ENCODE measurements at places on chromosomes 6 and 20.

- no peak for DNase-seq
Measured at GRCh38 chr6:152121910-152122309, 314.4 kb downstream of the ESR1 start.

DNA sequence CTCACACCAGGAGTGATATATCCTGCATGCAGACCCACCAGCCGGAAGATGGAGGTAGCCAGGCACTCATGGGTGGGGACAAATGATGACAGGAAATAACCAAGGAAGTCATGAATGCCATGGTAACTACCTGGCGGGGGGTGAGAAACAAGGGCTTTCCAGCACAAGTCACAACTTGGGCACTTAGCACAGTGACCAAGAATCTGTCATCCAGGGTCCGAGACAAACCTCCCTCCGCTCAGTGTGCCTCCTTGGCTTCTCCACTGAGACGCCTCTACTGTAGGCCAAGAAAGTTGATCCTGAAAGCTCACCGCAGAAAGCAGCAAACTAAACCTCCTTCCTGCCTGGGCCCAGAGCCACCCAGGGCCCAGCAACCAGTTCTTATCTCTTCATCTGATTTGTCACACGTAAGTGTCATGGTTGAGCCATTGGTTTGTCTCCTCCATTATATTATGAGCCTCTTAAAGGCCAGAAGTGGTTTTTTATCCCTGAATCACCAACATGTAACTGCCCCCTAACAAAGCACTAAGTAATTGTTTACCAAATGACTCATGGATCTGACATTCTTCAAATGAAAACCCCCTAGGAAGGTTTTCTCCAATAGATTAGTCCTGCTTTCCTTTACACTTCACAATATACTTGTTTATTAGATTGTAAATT, 84.3 kb upstream of the TAB2 start:
- peak; percentile 65 for DNase-seq

DNA sequence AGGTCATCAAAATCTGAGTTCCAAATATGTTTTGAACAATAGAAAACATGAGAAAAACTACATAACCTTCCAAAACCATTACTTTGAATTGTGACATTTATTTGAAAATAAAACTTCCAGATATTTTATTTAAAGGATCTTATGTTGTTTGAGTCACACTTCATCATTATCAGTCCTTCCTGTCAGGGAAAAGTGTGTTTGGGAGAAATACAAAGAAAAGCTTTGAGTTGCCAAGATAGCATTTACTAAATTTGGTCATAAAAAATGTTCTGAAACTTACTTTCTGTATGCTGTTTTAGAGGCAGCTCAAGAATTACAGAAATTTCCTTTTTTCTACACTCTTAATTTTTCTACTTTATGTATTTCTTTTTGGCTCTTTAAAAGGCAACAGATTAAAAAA, 208.2 kb upstream of the RIN2 start:
- DNase-seq, result no peak

DNA sequence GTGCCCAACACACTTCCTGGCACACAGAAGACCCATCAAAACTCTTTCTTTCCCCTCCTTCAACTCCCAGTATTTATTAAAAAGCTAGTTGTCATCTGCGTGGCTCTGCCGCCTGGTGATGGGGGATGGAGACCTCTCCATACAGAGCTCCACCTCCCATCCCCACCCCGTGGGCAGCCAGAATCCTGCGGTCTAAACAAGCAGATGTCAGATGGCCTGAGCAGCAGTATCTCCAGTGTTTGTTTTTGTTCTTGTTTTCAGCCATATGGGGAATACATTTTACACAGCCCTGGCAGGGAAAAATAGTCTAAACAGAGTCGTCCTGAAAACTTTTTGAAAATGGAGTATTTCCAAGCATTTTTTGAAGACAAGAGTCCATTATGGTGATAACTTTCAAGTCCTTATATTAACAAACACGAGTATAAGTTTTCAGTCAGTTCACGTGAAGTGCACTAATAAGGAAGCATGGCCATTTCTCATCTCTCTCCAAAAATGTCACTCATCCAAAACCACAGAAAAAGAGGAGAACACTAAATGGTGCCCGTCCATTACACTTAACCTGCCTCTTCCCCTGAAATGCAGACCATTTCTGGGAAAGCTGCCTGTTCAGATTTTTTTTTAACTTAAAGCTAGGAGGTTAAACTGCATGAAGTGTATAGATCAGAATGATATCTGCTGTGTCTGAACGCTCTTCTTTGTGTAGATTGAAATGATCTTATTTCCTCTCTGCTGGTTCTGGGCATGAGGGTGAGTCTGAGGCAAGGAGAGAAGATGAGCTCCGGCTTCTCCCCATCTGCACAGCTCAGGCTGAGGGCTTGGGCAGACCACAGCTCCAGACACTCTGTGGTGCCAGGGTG, 91.0 kb downstream of the TCP11 start:
- no peak for DNase-seq

GRCh38 chr6:78483553-78484197, 383.7 kb upstream of the IRAK1BP1 start:
- no peak for DNase-seq

DNA sequence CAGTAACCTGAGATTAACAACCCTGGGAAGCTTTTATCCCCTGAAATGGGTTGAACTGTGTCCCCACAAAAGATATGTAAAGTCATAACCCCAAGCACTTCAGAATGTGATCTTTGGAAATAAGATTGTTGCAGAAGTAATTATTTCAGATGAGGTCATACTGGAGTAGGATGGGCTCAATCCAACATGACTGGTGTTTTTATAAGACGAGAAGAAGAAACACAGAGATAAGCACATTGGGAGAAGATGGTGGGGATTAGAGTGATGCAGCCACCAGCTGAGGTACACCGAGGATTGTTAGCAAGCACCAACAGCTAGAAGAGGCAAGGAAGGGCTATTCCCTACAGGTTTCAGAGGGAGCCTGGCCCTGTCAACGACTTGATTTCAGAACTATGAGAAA, 12.5 kb upstream of the RNF217 start:
- no peak for DNase-seq

GRCh38 chr20:64148581-64148980, 15.7 kb upstream of the MYT1 start:
- no peak for DNase-seq

DNA sequence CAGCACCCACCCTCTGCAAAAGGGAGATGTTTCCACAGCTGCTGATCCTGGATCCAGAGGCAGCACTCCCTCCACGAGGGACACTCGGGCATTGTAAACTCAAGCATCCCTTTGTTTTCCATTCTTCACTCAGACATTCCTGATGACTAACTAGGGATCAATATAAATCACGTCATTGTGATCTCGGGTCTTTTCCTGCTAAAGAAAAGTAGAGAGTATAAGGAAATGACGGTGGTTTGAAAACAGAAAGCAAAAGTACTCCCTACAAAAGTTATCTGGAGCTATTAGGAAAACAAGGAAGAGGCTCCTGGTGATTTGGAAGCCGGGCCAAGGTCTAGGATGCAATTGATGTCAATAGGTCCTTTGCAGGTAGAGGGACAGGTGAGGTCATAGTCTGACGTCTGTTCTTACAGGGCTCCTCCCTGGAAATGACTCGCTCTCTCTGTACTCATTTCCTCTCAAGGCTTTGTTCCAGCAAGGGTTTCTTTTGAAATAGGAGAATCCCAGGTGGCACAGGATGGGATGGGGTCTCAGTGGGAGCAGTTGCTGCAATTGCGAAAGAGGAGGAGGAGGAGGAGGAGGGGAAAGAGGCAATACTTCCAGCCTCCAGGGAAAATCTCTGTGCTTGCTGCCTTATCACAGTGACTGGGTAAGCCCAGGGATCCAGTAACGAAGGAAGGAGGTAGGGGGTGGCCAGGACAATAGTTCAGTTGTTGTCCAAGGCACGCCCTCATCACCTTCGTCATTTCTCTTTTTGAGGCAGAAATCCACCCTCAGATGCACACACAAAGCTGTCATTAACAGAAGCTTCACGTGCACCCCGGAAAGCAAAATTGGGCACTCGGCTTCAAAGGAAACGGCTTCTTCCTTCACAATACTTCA, 222.8 kb downstream of the LY86 start:
- no peak for DNase-seq

DNA sequence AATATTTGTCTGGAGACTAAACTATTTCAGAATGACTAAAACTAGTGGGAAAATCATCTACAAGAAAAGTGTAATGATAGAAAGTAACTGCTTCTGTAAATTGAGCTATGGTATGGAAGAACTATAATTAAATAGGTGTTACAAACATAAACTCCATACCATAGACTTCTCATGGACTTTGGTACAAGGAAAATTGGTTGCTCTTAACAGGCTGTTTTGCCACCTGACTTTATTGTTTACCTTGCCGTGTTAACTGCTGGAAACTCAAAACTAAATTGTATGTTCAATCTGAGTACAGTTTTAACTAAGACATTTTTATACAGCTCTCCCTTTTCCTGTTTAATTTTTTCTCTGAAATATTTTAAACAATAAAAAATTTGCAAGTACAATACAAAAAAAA, 261.8 kb upstream of the POU3F2 start:
- no peak for DNase-seq

- no peak for DNase-seq
Measured at GRCh38 chr6:68307301-68307700, 327.8 kb upstream of the ADGRB3 start.

GRCh38 chr6:64505312-64505711, 869.7 kb downstream of the PHF3 start:
- no peak for DNase-seq

GRCh38 chr6:107753778-107754177, 70.3 kb downstream of the SCML4 start:
- DNase-seq, result no peak

- no peak for DNase-seq
Measured at GRCh38 chr20:20732641-20733040, 20.2 kb upstream of the RALGAPA2 start.

GRCh38 chr6:151387175-151387970, 4.0 kb downstream of the ZBTB2 start:
- no peak for DNase-seq

DNA sequence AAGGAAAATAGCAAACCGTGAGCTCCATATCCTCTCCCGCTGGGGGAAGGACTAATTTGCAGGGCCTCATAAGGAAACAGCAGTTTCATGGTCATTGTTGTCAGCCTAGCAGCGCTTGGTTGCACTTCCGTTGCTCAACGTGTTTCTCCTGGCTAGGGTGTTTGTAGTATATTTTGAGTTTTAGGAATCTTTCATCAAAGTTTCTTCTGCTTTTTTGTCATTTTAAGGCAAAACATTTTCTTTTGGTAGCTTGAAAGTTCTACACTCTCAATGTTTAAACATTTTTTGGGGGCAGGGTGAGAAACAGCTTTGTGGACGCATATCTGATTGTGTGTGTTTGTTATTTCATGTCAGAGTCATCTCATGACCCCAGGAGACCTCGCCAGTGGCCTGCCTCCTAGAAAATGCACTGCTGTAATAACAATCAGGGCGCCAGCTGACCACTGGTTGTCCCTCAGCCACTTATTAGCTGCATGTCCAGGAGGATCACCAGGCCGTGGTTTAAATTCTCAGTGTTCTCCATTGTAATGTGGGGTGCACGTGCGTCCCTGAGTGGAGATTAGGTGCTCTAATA, 20.6 kb downstream of the JARID2 start:
- no peak for DNase-seq

- no peak for DNase-seq
Measured at GRCh38 chr6:11714116-11714797, 64.3 kb downstream of the ADTRP start.

DNA sequence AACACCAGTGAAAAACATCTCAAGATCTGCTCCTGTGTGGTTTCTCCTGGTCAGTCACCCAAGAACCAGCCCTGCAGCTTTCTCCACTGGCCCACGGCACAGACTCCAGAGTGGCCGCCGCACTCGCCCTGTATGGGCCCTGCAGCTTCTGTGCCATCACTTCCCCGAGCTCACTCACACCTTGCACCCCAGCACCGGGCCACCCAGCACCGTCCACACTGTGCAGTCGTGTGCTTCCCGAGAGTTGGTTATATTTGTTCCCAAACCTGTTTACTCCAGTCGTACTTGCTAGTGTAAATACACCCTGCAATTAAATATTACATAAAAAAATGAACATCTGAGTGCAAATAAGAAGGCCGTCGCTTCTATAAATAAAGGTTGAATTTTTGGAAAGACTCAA, 341.7 kb downstream of the CDH26 start:
- no peak for DNase-seq

DNA sequence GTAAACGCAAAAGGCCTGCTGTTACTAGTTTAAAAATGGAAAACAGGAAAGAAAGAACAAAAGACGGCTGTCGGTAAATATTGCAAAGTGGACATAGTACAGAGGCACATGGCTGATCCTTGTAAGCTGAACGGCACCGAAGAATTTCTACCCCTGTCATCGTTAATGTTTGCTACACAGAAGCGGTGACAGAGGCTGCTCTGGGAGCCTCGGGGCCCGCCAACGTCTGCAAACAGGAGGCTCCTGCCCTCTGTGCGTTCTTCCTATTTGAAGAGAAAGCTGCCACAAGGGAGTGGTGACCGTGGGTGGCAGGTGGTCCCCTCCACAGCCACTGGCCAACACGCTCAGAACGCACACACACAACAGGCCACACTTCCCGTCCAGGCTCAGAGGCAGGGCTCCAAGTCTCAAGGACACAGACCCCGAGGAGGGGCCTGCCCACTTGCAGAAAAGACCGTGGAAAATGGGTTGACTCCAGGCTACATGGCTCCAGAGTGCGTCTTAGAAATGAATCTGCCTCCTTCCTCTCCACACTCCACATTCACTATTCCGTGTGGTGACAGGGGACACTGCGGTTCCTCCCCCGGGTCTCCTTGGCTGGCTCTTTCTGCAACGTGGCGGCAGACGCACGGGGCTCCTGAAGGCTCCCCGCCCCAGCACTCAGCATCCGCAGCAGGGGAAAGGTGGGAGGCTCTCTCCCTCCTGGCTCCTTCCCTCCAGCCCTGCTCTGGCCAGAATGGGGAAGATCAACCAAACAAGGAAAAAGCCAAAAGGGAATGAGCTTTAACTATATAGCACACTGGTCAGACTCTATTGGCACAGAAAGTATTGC, 64.5 kb downstream of the GMPR start:
- no peak for DNase-seq

DNA sequence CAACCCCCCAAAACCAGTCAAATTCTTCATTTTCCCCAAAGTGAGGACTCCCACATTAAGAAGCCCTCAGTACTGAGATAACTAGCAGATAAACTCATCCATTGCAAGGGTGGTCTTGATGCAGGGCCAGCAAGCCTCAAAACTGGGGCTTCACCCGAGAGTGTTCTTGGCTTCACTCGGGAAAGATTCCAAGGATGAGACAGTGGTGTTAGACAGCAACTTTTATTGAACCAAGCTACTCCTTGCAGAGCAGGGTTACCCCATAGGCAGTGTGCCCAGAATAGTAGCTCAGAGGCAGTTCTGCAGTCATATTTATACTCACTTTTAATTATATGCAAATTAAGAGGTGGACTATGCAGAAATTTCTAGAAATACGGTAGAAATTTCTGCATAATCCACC, 15.8 kb upstream of the HLA-DQA1 start:
- no peak for DNase-seq

Data from activated T-helper 2 cell treated with anti-CD3 and anti-CD28 coated beads, Interferon-gamma antibody, Interleukin-2, Interleukin-4, amounts not matched to agents 10 μg/mL and 5 μg/mL and 100 μg/mL, durations not matched to agents 14 hours and 24 hours and 36 hours (primary cell).